Right lobe of liver (tissue), 6 donors: ENCODE measurements at places on chromosomes 3 and 15. TPM values are rescaled to one million over a fixed set of nuclear protein-coding genes. Genes with fewer than 3 reads are reported as not detected.

Gene CPLX3
- not detected for total RNA-seq

Gene EOMES
- total RNA-seq = 0.43 TPM

Gene STARD5
- 21.0 TPM for total RNA-seq

Gene PTH1R
- 18.6 TPM for total RNA-seq

Gene TM6SF1
- total RNA-seq = 0.92 TPM

Gene EDEM1
- total RNA-seq = 40.6 TPM

Gene SMCO1
- not detected for total RNA-seq

GRCh38 chr15:75842722-75843677 is at the start of gene UBE2Q2:
UBE2Q2 (plus strand) TSS chr15:75843447; CDS start chr15:75843667, 220 bp downstream.
- peak within 1 kb of the TSS; percentile 77 for H3K27ac ChIP-seq
- DNase-seq = peak; percentile 59
- H3K27me3 ChIP-seq = no peaks in the 10 kb centered on the region
- no peaks in the 10 kb centered on the region for H3K36me3 ChIP-seq
- H3K4me1 ChIP-seq = peaks cover 6% of the 10 kb centered on the region

GRCh38 chr3:127045435-127046045 is 62.6 kb downstream of the PLXNA1 start:
- no peaks in the 10 kb centered on the region for H3K27me3 ChIP-seq
- peak; percentile 14 for DNase-seq
- no peaks in the 10 kb centered on the region for H3K36me3 ChIP-seq

GRCh38 chr3:62574266-62574898 is 201.0 kb upstream of the FEZF2 start:
- H3K27ac ChIP-seq = no peak overlapping the region
- H3K27me3 ChIP-seq = no peaks in the 10 kb centered on the region
- H3K4me1 ChIP-seq = no peaks in the 10 kb centered on the region
- H3K36me3 ChIP-seq = no peaks in the 10 kb centered on the region

DNA sequence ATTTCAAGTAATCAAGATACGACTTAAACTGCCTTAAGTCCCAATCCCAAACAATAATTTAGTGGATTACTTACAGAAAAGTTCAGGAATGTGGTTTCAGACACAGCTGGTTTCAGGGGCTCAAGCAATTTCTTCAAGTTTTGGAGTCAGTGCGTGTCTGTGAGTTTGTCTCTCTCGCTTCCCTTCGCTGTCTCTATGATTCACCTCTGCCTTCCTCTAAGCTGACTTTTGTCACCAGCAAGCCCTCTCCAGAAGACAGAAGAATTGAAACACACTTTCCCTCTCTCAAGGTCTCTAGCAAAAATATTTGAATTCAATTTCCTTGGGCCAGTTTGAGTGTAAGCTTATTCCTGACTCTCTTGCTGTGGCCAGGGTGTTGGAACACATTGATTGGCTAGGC is 392.4 kb downstream of the EDEM1 start:
- H3K4me3 ChIP-seq = no peak overlapping the region
- no peaks in the 10 kb centered on the region for H3K27me3 ChIP-seq
- no peaks in the 10 kb centered on the region for H3K36me3 ChIP-seq
- H3K4me1 ChIP-seq = no peaks in the 10 kb centered on the region
- H3K27ac ChIP-seq = no peak overlapping the region

DNA sequence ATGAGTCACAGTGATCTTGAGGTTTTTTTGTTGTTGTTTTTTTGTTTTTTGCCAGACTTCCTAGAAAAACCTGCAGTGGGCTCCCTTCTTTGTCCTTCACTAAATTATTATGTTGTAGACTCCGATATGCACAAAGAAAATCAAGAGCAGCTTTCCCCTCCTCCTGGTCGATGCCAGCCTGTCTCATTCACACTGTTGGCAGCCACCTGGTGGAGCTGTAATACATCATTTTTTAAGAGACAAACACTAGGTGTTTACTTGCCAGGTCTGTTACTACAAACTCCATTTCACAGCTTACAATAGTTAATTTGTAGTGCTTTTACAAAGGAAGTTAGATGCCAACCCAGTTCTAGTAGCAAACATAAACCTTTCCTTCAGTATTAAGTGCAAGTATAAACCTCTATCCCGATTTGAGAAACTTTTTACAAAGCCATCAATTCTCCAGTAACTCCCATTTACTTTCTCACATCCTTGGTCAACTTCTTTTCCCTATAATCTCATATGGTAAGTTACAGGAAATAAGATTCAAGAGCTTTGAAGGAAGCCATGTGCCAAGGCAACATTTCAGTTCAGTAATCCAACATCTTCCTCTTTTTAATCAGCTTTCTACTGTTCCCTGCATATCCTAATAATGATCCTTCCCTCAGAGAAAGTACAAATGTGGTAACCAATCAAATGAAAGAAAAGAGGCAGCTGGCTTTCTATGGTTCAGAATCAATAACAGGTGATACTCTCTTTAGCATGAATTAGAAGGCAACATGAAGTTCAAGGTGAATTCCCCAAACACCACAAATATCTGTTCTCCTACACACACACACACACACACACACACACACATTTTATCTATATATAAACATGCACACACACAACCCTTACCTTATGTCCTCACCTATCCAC is 14.0 kb downstream of the AAGAB start:
- DNase-seq = no peak
- H3K27ac ChIP-seq = no peak overlapping the region
- H3K36me3 ChIP-seq = no peaks in the 10 kb centered on the region
- no peak overlapping the region for H3K4me3 ChIP-seq

- no peaks in the 10 kb centered on the region for H3K4me1 ChIP-seq
- DNase-seq = no peak
- H3K27ac ChIP-seq = no peak overlapping the region
- H3K27me3 ChIP-seq = no peaks in the 10 kb centered on the region
Observed at GRCh38 chr3:154971771-154972326, 108.3 kb upstream of the MME start.
